ENCODE measurements at places on chromosomes 3 and 15. TPM values are rescaled to one million over a fixed set of nuclear protein-coding genes. Genes with fewer than 3 reads are reported as not detected.

The IQCH gene
- 6.9 TPM for total RNA-seq

The LRRN1 gene
- total RNA-seq, result 0.21 TPM

DNA sequence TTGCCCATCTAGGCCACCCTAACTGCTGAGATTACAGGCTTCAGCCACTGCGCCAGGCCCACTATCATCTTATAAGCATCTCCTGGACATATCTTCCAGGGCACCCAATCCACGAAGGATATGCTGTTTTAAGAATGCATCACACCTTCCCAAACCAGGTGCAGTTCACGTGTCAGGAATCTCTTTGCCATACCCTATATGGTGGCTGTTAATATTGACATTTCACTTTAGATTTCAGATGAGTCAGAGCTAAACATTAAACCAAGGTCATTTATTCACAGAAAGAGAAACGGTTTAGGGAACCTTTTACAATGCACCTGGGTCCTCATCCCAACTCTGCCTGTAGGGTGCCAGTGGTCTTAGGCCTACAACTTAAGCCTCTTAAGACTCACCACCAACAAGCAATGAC is 85.7 kb downstream of the TBL1XR1 start:
- no peak for DNase-seq

The MESP1 gene
- 0.75 TPM for total RNA-seq

The NDUFB4 gene
- 150 TPM for total RNA-seq

DNA sequence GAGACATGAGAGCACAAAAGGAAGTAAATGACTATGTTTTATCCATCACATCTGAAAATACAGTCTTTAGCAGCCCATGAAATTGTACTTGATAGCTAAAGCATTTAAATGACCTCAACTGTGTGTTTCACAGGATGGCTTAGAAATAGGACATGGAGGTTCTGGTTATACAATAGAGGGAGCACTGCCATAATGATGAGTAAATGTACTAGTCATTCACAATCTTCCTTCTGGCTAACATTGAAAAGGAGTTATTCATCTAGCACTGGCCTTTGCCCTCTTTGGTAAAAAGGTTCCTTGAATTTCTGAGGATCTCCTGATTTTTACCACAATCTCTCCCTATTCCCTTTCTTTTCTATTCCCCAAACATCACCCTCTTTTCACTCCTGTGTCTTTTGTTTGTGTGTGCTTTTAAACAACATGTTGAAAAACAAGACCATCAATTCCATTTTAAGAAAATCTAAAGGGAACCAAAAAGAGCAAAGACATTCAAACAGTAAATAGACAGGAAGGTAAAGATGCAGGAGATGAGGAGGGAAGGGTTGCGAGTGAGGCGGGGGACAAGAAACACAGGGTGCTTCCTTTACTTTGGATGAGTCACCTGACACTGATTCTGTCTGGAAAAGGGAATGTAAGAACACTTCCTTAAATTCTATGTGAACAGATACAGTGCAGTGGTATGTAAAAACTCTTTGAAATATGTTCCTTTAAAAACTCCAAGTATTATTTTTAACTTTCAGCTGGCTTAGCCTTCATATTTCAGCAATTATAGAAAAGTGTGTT is 619.0 kb downstream of the MECOM start:
- peak; percentile 5 for DNase-seq

- no peak for DNase-seq
These were observed 41.0 kb downstream of the CTDSPL start for GRCh38 chr3:37902674-37903073.

The ZIC1 gene
- total RNA-seq, result 30.7 TPM

The WNT5A gene
- 35.5 TPM for total RNA-seq

- peak; percentile 75 for DNase-seq
These were observed 167.0 kb upstream of the ANKRD28 start for GRCh38 chr3:15964605-15965442.

DNA sequence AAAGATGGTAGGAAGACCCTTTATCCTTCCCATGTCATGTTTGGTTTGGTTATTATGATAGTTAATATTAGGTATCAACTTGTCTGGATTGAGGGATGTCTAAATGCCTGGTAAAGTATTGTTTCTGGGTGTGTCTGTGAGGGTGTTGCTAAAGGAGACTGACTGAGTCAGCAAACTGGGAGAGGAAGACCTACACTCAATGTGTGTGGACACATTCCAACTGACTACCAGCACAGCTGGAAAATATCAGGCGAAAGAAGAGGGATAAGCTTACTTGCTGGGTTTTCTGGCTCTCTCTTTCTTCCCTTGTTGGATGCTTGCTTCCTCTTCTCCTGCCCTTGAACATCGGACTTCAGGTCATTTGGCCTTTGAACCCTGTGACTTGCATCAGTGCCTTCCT is 1227.6 kb upstream of the EPHA6 start:
- DNase-seq, result no peak

- no peak for DNase-seq
These were observed 176.3 kb upstream of the LMCD1 start for GRCh38 chr3:8325306-8325705.

- DNase-seq, result no peak
These were observed 28.9 kb downstream of the ZXDC start for GRCh38 chr3:126446791-126447190.

DNA sequence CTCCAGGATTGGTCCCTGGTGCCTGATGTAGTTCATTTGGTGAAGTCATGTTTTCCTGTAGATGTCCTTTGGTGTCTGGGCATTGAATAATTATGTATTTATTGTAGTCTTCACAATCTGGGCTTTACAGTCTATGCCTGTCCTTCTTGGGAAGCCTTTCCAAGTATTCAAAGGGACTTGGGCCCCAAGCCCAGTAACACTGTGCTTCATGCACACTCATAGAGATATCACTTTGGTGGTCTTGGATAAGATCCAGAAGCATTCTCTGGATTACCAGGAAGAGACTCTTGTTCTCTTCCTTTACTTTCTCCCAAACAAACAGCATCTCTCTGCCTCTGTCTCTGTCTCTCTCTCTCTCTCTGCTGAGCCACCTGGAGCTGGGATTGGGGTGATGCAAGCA is 281.1 kb upstream of the GOLGA6L4 start:
- no peak for DNase-seq

DNA sequence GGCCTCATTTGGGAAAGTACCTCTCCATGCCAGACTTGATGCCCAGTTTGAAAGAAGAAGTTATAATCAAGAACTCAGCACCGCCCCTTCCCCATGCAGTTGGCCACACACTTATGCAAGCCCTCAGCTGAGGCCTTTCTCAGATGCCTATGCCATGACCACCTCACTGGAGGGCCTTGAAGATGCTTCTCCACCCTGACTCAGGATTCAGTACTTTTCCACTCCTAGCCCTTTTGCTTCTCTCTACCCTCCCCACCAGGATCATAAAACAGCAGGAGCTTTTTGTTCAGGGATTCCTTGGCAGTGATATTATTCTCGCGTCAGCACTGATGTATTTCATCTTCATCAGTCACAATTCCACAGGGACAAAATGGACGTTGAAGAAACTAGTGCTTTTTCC is 313.5 kb downstream of the PYDC2 start:
- DNase-seq, result peak; percentile 86

The GABRB3 gene
- total RNA-seq, result not detected

DNA sequence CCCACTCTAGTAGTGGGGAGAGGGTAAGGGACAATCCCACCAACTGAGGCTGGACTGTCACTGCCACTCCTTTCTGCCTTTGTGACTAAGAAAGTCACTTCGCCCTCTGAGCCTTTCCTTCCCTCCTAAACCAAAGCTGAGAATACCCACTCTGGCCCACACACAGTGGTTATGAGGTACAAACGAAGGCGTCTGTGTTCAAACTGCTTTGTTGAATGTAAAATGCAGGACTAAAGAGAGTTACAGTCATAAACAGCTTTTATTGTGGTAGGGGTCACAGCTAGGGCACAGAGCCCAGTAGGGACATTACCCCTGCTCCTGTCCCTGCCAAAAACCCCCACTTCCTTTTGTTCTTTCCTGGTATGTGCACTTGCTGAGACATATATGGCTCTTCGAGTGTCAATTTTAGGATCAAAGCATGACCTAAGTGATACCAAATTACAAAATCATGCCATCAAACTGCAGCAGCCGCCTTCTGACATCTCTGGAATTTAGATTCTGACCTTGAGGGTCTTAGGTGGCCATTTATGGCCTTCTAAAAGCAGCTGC is 45.1 kb downstream of the CTDSPL start:
- peak; percentile 54 for DNase-seq

DNA sequence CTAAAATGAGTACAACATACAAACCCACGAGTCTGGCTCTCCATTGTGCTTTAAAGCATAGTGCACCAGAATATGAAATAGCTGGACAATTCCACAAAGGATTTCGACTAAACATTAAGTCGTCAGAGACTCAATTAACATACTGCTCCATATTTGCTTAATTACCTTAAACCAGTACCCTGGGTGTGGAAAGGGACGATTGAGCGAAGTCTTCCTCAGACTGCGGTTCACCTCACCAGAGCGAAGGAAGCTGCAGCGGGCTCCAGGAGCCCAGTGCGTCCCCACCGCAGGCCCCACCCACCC is 218 bp upstream of the TRPC1 start:
- no peak for DNase-seq

The EAF2 gene
- total RNA-seq, result 7.0 TPM

The SELENOK gene
- 70.8 TPM for total RNA-seq

DNA sequence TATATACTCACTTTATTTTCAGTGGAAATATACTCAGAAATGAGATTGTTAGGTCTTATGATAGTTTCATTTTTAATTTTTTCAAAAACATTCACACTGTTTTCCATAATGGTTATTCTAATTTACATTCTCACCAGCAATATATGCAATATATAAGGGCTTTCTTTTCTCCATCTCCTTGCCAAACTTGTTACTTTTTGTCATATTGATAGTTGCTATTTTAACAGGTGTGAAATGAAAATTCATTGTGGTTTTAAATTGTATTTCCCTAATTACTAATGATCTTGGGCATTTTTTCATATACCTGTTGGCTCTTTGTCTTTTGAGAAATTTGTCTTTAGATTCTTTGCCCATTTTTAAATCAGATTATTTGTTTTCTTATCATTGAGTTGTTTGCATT is 325.2 kb downstream of the DIPK2A start:
- DNase-seq, result no peak

- DNase-seq, result no peak
These were observed 24.1 kb downstream of the RHOA start for GRCh38 chr3:49387721-49388120.

GRCh38 chr3:146432066-146432465 is 37.3 kb downstream of the PLSCR2 start:
- no peak for DNase-seq

The ARPP21 gene
- 299 TPM for total RNA-seq

DNA sequence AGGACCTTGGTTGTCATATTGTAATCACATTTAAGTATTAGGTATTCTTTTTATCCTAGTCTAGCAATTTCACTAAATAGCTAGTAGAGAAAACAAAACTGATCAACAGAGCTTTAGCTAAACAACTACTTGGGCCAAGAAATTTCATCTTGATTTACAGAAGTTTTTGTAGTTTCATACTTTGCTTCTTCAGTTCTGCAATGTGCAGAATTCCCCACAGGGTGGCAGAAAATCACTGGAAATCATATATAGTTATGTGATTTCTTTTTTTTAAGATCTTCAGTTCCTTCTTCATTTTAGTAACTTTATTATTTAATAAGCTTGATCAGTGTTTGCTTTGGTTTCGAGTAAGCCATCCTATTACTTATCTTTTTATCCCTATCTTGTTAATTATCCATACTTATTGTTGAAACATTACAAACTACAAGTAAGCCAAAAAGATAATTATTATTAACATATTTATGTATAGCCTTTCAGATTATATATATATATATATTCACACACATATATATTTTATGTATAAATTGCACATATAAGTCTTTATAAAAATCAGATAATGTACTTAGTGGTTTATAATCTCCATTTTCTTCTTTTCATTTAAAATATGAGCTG is 2.2 kb upstream of the BNIP2 start:
- DNase-seq, result peak; percentile 61

GRCh38 chr3:188365988-188366698 is 212.2 kb downstream of the LPP start:
- no peak for DNase-seq

DNA sequence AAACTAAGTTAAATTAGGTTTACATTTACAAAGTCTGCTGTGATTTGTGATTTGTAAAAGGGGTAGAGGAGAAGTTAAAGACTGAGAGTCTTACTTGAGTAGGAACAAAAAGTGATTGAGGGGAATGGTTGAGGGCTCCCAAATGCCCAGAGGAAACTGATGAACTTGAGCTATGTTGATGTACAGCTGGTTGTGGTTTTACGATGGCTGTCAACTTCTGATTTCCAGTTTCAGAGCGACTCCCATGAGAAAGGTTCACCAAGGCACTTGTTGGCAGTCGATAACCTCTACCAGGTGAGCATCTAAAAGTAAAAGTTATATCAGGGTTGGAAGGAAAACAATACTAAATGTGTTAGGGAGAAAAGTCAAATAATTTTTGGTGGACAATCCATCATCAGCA is 91.0 kb downstream of the XRN1 start:
- DNase-seq, result no peak
